Stimulated activated CD8-positive, alpha-beta memory T cell treated with anti-CD3 and anti-CD28 coated beads, Interleukin-4, amount 100 ng/mL, for 24 hours (primary cell): ENCODE measurements at places on chromosomes 12 and 14.
A peak's percentile ranks its signal among the peaks of the same experiment; 100 is the strongest.

DNA sequence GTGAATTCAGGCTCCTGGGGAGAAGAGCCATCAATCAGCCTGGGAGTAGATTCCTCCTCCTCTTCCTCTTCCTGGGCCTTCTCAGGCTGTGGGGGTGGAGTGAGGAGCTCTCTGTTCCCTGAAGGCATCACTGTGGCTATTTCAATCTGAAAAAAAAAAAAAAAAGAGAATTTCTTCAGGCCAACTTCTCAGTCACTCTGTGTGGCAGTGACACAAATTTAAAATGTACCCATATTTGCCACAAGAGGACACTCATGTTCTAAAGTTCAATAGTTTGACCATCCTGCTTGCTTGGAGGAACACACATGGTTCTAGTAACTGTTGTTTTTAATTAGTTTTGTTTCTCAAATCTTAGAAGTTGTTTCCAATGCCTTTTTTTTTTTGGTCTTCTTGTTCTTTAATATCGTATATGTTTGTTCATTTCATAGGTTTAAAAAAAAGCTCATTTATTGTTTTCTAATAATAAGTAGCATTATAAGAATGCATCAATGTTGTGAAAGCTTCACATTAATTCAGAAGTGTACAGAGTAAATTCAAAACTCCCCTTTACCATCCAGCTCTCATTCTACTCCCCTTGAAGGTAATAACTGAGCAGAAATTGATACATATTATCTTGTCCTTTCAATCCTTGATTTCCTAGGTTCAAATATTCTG is 23.3 kb upstream of the CCER1 start:
- DNase-seq = no peak

GRCh38 chr12:30700216-30700900 is 4.7 kb upstream of the IPO8 start:
- DNase-seq = no peak

DNA sequence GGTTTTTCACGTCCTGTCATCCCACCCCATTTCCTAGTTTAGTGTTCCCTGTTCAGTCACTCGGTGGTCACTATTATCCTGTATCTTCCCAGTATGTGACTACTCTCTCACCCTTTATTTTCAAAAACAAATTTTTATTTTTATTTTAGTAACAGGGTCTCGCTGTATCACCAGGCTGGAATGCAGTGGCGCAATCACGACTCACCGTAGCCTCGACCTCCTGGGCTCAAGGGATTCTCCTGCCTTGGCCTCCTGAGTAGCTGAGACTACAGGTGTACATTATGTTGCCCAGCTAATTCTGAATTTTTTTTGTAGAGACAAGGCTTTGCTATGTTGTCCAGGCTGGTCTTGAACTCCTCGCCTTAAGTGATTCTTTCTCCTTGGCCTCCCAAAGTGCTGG is 20.1 kb upstream of the PRICKLE1 start:
- no peak for DNase-seq

GRCh38 chr12:20339060-20339459 is 29.3 kb upstream of the PDE3A start:
- no peak for DNase-seq

DNA sequence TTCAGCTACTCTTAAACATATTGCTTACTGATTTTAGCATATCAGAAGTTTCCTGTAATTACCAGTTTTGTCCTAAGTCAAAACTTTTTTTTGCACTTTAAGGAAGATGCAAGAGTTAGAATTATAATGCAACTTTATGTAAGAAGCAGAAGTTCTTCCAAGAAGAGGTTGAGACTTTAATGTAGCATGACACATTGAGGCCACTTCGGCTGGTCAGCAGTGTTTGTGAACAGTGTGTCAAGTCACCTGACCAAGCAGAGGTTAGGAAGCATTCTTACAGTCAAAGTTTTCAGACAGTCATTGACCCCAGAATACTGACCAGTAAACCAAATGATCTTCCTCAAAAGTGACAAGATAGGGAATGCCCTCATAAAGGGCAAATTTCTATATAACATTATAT is 15.2 kb downstream of the FGFR1OP2 start:
- DNase-seq = no peak

DNA sequence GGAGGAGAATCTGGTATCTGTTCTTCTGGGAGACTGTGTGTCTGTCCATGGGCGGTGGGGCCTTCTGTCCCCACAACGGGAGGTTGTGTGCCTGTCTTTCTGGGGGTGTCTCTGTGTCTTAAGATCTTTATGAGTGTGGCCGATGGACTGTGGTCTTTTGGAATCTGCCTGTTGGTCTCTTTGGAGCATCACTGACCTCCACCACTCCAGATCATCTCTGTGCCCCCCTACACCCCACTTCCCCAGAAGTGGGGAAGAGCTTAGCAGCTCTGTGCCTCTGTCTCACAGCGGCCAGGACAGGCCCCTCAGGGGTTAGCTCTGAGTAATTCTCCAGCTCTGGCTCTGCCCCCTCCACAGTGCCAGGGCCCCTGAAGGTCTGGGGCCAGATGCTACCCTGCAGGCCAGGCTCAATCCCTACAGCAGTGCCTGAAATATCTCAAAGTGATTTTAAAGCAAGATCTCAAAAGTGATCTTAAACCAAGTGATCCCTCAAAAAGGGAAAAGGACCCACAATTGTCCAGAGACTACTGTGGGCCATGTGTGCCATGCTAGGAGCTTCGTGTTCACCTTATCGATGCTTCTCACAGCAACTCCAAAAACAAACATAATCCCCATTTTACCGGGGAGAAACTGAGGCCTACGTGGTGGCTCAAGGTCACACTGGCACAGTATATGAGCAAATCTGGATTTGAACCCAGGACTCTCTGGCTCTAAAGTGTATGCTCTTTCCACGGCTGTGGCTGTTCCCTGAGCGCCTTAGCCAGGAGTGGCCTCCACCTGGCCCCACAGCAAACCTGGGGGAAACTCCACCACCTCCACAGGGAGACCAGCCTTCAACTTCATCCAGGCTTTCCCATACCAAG is 26.0 kb upstream of the KRT78 start:
- no peak for DNase-seq

GRCh38 chr12:91356405-91356804 is 173.8 kb upstream of the DCN start:
- DNase-seq = no peak

GRCh38 chr12:23899434-23899833 is 50.0 kb downstream of the SOX5 start:
- no peak for DNase-seq

GRCh38 chr14:82447586-82447985 is 913.9 kb upstream of the SEL1L start:
- no peak for DNase-seq

GRCh38 chr12:114919479-114919878 is 235.5 kb upstream of the TBX3 start:
- DNase-seq = no peak

DNA sequence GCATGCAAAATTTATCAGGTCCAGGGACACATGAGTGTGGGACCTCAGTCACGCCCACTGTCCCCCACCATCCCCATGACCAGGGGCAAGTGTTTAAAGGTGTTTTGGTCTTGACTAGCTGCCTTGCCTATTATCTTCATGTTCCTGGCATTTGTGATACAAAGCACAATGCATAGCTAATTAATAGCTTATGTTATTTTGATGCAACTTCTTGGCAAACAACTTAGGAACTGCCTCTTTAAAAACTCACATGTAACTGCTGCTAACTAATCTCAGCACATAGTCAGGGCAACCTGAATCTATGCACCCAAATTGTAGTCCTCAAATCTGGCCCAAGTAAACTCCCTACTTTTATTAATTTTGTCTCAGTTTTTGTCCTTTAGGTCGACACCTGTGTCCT is 7.4 kb upstream of the OR6J1 start:
- no peak for DNase-seq

DNA sequence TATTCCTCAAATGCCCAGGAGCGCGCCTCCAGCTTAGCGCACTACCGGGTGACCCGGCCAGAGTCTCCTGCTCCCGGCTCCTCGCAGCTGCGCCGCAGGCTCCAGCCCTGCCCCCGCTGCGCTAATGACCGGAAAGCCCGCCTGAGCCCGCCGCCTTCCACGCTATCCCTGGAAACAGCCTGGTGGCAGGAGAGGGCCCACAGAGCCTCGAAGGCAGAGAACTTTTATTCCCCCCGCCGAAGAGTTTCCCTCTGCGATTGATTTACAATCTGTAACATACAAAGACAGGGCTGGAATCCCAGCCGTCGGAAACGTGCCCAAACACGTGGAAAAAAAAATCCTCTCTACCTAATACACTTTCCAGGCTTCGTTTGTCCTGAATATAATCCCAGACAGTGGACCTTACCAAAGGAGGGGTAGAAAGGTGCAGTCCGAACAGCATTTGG is 1.5 kb downstream of the COL2A1 start:
- DNase-seq = no peak

DNA sequence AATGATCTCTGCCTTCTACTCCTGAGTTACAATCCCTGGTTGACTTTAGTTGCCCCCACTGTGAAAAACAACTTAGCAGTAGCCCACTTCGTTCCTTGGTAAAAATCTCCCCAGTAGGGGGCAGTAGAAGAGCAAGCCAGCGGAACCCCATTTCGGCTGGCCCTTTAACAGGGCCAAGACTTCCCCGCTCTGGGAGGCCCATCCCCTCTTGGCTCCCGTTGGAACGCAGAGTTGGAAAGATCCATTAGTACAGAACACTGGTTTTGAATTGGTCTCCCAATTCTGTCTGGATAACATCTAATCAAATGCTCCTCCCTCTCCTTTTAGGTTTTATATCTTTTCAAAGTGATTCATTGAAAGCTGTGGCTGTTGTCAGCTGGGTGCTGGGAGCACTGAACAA is 1133.3 kb downstream of the BCL11B start:
- DNase-seq = peak; percentile 31

GRCh38 chr14:95482627-95483308 is 33.7 kb downstream of the SYNE3 start:
- DNase-seq = no peak

DNA sequence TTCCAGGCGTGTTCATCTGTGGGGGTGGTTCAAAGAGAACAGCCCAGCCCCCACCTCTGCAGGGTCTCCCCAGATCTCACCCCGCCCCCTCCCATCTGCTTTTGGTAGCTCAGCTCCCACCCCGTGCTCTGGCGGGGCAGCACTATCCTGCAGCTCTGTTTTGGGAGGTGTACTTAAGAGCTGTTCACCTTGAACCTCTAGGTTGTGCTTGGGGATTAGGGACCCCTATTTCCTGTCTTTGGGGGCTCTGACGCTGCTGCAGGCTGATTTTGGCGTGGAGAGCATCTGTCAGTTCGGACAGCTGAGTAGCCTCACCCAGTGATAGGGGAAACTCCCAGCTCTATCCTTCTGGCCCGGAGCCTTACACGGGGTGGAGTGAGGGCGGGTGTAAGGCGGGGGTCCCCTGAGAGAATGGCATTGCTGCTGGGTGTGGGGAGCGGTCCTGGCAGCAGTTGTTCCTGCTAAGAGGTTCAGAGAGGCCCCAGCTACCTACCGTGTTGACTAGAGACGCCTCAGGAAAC is 765 bp downstream of the TMEM120B start:
- no peak for DNase-seq

DNA sequence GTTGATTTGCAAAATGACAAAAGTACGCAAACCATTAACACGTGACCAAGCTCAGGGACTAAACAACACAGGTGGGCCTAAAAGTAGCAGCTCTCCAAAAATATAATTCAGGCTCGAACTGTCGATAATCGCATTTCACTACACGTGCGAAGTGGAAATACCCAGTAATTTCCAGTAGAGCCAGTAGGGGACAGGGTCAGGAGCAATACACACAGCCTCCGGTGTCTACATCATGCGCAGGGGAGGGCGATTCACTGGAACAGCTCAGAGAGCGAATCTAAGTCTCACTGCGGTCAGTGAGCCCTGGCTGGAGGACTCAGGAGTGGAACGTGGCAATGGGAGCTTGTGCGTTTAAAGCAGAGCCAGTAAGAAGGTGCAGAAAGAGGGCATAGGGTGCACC is 40.4 kb downstream of the SETD3 start:
- no peak for DNase-seq

DNA sequence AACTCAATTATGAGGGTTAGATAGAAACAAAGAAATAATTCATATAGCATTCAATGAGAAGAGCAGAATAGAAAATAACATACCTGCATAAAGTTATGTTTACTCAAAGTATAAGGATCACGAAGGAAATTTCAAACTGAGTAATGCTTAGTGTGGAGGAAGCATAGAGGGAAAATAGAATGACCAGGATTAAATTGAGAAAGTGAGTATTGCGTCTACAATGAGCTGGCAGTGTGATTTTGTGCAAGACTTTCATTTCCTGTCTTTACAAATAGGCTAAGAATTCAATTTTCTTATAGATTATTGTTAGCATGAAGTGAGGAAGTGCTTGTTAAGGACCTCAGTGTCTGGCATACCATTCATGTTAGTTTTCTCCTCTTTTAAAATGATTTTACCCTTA is 12.0 kb downstream of the ADGRD1 start:
- DNase-seq = no peak

DNA sequence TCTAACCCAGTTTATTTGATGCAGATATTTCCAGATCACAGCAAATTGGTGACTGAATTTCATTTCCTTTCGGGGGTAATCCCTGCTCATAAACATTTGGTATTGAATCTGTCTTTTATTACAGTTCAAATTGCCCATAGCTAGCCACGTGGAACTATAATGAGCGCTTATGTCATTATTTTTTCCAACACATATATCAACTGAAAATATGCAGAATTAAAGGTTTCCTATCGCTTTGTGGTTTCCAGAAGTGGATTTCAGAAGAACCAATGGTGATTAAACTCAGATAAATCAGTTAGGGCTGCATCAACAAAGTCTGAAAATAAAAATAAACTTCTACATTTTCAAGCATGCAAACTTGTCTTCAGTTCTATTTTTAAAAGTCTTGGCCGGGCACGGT is 111.9 kb downstream of the PIK3C2G start:
- no peak for DNase-seq

DNA sequence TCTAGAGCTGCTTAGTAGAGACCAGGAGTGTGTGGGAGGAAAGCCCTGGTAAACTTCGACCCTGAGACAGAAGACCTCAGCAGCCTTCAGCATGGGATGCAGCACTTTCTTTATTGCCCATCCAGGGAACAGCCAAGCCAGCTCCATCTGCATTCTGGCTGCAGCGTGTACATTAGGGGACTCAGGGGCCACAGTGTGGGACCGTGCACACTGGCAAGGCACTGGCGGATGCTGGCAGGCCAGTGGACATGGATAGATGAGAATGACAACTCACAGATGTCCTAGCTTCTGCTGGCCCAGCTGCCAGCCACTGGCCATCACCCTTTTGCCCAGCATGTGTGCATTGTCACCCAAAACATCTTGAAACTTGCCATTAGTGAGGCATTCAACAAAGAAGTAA is 12.5 kb downstream of the PLD4 start:
- no peak for DNase-seq

DNA sequence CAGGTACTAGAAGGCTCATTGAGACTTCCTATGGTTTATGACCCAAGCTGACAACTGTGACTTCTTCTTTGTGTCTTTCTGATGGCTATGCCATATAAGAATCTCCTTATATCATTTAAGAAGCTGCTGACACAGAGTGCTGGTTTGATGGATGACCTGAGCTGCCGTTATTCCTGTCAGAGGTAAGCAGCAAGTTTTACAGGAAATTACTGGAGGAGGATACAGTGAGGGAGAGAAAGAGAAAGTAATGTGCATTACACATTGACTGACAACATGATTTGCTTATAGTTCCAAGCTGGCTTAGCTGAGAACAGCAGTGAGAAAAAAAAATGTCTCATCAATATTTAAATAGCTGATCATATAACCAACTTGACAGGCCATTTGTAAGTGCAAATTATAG is 981.4 kb downstream of the FSCB start:
- no peak for DNase-seq

- no peak for DNase-seq
Measured at GRCh38 chr14:103135333-103136260, 12.3 kb downstream of the TNFAIP2 start.
